ENCODE measurements at places on chromosomes 2 and 18.

DNA sequence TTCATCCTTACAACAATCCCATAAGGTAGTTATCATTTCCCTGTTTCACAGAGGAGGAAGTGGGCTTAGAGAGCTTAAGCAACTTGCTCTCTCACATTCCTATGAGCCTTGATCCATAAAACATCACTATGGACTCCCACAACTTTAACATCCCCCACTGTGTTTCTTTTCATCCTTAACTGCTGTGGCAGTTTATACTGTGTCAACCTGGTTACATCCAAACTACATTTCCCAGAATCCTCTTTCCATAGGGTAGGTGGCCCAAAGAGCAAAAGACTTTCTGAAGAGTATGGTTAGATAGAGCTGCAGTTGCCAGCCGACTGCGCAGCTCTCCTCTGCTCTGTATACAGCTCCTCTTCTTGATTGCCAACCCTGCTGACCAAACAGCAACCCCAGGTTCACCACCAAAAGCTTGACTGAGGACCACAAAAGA lies 22.5 kb downstream of the MAP3K2 start:
- DNase-seq = no peak

DNA sequence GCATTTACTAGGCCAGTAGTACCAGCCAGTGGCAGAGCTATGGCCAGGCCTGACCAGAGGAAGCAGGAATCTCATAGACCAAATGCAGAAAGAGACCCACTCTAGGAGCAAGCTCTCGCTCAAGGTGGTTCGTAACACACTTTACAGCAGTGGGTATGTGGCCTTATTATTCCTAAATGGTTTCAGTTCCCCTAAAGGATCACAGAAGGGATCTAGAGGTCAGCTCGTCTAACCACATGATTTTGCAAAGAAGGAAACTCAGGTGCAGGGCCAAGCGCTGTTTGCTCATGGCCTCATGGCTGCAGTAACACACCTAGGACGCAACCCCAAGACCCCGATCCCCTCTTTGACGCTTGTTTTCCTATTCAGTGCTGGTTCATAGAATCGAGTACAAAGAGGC lies 65.5 kb upstream of the ATG16L1 start:
- DNase-seq = no peak

DNA sequence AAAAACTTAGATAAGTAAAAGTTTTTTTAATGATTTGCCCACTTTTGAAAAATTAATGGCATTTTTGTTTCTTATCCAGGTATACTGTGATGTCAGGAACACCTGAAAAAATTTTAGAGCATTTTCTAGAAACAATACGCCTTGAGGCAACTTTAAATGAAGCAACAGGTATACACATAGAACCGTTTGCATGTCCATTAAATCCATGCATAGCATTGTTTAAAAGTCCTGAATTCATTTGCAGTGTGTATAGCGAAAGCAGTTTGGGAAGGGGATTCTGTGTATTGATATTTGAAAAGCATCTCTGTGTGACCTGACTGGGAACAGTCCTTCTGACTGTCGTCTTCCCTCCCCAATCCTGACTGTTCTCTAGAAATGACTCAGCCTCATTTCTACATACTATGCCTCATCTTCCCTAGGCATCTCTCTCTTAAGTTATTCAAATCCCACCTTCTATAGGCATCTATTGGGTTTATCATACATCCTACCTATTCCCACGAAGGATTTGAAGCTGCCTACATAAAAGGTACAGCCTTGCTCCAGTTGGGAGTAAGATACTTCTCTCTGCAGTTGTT lies 79.2 kb upstream of the MAP3K20 start:
- DNase-seq = no peak

- DNase-seq = no peak
These were observed 66.1 kb downstream of the TMEFF2 start for GRCh38 chr2:192128655-192129054.

DNA sequence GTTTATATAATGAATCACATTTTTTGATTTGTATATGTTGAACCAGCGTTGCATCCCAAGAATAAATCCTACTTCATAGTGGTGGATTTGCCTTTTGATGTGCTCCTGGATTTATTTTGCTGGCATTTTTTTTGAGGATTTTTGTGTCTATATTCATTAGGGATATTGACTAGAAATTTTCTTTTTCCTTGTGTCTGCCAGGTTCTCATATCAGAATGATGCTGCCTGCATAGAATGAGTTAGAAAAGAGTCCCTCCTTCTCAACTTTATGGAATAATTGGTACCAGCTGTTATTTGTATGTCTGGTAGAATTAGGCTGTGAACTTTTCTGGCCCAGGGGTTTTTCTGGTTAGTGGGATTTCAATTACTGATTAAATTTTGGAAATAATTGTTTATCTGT lies 457.4 kb upstream of the DSEL start:
- DNase-seq = no peak

GRCh38 chr2:172283476-172283875 lies 143.9 kb upstream of the ITGA6 start:
- no peak for DNase-seq

GRCh38 chr18:9048236-9048635 lies 54.3 kb upstream of the NDUFV2 start:
- no peak for DNase-seq

- no peak for DNase-seq
These were observed 171.4 kb upstream of the SERPINE2 start for GRCh38 chr2:224210286-224211180.

DNA sequence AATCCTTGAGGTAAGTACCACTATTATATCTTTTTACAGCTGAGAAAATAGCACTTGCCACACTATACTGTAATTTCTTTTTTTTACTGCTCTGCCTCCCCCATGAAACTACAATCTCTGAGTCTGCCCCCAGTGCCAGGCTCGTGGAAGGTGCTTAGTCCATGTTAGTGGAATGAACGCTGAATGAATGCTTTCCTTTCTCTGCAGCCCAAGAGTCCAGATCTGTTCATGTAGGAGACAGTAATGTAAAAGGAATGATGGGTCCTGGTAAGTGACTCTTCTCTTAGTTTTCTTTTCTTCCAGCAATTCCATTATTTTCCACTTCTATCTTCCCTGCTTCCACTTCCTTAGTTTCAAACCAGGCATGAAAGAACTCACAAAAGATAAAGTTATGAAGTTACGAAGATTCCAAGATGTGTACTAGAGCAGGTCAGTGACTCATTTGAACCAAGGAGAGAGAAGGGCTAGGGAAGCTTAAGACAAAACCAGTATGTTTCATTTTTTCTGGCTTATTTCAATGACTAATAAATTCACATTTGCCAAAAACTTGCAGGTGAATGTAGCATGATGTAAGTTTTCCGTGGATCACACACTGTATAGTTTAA lies 46.0 kb downstream of the ARHGEF33 start:
- DNase-seq = no peak

- DNase-seq = no peak
These were observed 407.6 kb downstream of the TGIF1 start for GRCh38 chr18:3857544-3857943.

GRCh38 chr18:79007440-79007839 lies 27.8 kb downstream of the SALL3 start:
- DNase-seq = no peak

DNA sequence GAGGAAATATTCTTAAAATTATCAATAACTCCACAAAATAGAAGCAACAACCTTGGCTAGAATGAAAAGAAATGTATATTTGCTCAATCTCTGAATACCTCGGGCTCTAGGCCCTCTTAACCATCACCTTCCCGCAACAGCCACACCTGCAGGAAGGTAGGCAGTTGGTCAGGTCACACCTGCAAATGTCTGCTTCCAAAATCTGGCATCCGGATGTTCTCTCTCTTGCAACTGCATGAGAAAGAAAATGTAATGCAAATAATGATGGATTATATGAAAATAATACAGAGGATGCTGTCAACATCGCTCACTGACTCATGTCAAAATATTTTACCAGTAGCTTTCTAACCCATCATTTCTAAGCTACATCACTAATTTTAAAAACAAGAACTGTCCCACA lies 148.3 kb downstream of the SATB2 start:
- DNase-seq = no peak

- no peak for DNase-seq
These were observed 219.4 kb downstream of the TMEM163 start for GRCh38 chr2:134499307-134499926.

DNA sequence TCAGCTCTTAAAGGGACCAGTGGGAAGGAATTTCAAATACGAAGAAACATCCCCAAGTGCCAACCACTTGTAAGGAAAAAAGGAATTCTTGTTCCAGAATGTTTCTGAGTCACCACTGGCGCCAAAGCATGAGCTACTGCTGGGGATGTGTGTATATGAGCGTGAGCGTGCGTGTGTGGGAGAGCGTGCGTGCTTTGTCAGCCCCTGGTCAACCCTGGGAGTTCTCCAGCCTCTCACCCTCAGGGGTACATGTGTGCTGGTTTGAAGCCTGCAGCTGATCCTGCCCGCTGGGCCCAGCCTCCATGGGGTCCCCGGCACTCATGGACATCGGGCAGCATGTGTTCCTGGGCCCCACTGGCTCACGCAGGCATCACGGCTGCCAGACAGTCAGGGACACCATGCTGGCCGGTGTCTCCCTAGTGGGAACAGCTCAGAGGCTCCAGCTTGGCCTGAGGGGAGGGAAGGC lies 17.1 kb downstream of the HS6ST1 start:
- no peak for DNase-seq

GRCh38 chr2:52423111-52423510 lies 1344.5 kb upstream of the CHAC2 start:
- no peak for DNase-seq

DNA sequence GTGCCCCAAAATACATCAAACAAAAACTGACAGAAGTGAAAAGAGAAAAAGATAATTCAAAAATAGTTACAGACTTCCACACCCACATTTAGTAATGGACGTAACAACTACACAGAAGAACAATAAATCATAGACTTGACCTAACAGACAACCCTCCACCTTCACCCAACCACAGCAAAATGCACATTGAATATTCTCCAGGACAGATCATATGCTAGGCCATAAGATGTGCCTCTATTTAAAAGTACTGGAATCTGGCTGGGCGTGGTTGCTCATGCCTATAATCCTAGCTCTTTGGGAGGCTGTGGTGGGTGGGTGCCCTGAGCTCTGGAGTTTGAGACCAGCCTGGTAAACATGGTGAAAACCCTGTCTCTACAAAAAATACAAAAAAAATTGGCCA lies 20.0 kb downstream of the SLC66A2 start:
- no peak for DNase-seq

DNA sequence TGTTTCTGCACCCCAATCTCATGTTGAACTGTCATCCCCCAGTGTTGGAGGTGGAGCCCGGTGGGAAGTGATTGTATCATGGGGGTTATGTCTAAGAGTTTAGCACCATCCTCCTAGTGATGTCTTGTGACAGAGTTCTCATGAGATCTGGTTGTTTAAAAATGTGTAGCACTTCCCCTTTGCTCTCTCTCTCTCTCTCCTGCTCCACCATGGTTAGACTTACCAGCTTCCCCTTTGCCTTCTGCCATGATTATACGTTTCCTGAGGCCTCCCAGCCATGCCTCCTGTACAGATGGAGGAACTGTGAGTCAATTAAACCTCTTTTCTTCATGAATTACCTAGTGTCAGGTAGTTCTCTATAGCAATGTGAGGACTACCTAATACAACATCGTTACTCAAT lies 396.9 kb upstream of the LRATD1 start:
- DNase-seq = no peak

GRCh38 chr2:7057865-7058400 lies 140.7 kb downstream of the RNF144A start:
- no peak for DNase-seq

GRCh38 chr2:178250429-178250828 lies 56.1 kb downstream of the OSBPL6 start:
- DNase-seq = no peak

- no peak for DNase-seq
These were observed 563.2 kb downstream of the RNF144A start for GRCh38 chr2:7480431-7480830.
